ENCODE measurements at places on chromosomes 7 and 10.
A peak's percentile ranks its signal among the peaks of the same experiment; 100 is the strongest.

DNA sequence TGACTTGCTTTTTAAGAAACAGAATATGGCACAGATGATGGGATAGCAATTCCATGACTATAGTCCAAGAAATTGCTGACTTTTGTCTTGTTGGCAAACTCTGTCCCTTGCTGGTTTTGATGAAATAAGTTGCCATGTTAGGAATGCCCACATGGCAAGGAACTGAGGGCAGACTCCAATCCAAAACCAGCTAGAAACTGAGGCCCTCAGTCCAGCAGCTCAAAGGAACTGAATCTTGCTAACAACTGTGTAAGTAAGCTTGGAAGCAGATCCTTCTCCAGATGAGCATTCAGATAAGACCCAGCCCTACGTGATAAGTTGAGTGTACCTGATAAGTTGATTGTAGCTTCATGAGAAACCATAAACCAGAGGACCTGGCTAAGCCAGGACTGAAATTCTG lies 64.3 kb upstream of the BMPER start:
- DNase-seq, result no peak

GRCh38 chr7:16791905-16792698 lies 12.7 kb downstream of the AGR2 start:
- no peak for DNase-seq

DNA sequence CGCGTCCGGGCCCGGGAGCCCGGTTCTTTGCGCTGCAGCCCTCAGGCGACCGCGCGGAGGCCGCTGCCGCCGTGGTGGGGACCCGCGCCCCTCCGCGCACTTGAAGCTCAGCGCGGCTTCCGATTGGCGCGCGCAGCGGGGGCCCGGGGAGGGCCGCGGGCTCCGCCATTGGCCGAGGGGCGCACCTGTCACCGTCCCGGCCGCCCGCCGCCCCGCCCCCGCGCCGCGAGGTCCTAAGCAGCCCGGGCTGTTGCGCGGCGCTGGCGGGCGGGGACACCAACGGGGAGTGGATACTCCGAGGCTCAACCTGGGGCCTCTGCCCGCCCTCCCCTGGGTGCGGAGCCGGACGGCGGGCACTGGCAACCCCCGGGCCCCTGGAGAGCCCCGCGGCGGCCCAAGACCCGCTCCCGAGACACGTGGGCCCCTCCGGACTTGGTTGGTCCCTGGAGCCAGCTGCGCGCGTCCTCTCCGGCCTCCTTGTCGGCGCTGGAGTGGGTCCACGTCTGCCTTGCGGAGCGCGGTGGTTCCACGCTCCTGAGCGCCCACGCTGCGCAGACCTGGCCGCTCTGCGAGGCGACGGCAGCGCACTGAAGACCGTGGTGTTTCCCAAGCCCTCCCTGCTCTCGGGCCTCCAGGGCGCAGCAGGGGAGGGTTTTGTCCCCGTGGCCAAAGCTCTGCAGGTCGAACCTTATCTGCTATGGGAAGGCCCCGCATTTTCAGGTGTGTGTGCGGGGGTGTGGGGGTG lies at the start of gene MNX1:
Gene MNX1 (minus strand): TSS at position 76 of the 745 bp plus-strand sequence. CDS start 313 bp downstream, outside the sequence.
- DNase-seq, result peak; percentile 83

DNA sequence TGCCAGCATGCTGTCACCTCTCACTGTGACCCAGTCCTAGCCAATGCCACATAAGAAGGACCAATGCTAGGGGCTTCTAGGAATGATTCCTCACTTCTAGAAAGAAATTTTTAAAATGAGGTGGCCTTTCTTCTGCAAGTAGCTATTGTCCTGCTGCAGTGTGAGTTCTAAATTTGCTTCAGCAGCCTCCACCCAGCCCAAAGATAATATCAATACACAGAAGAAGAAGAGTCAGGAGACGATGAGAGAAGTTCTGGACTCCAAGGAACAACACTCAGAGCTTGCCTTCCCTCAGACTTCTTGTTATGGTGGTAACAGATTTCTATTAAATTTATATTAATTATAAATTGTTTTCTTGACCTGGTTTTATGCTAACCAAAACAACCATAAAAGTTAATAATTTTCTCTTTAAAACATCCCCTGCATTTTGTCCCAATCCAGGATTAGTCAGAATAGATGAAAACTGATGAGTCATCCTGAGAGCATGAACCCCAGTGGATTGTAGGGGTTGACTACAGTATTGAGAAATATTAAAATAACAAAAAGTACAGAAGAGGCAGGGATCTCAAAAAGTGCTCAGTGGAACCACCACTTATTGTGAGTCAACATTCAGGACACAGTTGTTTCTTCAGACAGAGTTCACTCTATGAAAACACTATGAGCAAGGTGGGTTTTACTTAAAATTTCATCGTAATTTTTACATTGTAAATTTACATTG lies 29.6 kb upstream of the AKR1C2 start:
- DNase-seq, result peak; percentile 87

DNA sequence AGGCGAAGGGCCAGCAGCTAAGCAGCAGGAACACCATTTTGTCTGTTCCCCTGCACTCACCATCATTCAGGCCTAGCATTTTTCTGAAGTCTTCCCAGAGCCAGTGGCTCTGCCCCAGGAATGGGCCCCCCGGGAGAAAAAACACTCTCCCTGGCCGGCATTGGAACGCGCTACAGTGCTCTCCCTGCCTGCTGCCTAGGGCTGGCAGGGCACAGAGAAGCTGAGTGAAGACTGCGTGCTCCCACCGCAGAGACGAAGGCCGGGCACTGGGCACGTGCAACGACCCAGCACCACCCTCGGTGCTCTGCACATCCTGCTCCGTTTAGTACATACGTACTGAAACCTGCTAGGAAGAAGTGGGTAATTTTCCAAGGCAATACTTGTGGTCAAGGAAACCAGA lies 34.4 kb downstream of the HSPA12A start:
- no peak for DNase-seq

- DNase-seq, result no peak
Measured at GRCh38 chr7:81662531-81662930, 107.3 kb downstream of the HGF start.

GRCh38 chr10:84608126-84608525 lies 279.7 kb downstream of the CCSER2 start:
- DNase-seq, result no peak

DNA sequence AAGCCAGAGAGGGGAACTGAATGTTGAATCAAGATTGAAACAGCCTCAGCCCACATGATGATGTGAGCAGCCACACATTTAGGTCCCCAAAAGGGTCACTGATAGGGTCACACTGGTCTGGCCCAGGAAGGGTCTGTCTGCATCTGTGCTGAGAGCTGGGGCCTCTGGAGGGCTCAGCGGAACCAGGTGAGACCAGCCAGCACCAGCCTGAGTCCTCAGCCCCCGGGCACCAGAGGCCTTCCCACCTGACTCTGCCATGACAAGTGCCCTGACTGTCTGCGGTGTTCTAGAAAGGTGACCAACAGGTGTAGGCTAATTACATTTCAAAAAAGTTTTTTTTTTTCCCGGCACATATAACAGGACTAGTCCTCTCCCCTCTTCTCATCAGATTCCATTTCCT lies 76.2 kb downstream of the WDR11 start:
- DNase-seq, result no peak

GRCh38 chr10:50275650-50276235 lies 24.4 kb upstream of the ASAH2 start:
- DNase-seq, result peak; percentile 17

DNA sequence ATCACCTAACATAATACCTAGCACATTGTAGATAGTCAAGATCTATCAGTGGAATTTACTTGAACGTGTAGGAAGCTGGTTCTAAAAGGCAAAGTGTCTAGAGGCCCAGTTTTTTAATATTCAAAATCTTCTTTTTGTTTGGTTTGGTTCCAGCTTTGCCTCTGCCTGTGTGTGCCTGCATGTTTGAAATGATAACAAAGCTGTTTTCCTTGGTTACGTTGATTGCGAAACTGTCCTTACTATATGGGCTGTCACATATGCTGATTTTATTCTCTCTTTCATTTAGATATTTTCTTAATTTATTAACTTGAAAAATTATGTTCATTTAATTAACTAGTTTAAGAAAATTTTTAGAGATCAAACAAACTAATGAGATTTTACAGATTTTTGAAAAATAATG lies 237.3 kb downstream of the SEMA3A start:
- no peak for DNase-seq

DNA sequence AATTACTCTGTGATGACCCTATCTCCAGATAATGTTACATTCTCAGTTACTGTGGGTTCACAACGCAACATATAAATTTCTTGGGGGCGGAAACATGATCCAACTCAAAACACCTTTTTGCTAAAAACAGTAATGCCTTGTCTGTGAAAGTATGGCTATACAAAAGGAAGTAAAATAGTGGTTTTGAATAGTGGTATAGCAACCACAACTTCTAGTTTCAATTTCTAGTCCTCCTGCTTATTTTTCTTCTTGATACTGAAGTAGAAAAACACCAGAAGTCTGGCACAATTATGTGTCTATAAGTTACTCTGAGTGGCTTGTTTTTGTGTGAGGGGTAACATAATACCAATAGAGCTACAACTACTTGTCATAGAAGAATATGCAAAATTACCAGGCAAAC lies 21.5 kb upstream of the ZNF800 start:
- DNase-seq, result no peak

DNA sequence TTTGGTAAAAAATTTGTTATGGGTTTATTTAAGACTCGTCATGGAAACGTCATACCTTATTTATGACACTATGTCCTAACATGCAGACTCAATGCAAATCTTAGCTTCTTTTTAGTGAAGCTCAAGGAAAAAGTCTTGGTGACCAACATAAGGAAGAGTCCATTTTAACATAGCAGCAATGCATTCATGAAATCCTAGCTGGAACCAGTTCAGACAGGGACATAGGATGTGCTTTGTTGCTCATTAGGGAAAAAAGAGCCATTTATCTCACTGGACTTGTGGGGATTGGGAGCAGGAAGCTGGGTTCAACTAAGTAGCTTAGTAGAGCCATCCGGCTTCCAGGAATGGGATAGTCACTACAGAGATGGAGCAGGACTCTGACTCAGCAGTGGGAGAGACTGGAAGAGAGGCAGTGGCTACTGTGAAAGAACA lies 100.7 kb upstream of the DKK1 start:
- peak; percentile 22 for DNase-seq

DNA sequence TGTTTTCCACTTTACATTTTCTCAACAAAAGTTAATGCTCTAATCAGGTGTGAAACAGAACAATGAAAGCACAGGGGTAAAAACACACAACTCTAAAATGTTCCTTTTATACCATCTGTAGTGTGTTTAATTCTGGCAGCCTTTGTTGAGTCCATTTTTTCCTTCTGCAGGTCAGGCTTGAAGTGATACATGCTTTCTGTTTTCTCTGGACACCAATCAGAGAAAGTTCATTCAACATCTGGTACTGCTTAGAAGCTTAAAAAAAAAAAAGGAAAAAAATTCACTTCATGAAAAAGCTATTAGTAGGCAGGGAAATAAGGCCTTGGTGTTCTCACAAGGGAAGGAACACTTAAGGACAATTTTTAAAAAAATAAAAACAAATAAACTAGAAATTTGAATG lies 231.3 kb upstream of the RHOBTB1 start:
- DNase-seq, result no peak

DNA sequence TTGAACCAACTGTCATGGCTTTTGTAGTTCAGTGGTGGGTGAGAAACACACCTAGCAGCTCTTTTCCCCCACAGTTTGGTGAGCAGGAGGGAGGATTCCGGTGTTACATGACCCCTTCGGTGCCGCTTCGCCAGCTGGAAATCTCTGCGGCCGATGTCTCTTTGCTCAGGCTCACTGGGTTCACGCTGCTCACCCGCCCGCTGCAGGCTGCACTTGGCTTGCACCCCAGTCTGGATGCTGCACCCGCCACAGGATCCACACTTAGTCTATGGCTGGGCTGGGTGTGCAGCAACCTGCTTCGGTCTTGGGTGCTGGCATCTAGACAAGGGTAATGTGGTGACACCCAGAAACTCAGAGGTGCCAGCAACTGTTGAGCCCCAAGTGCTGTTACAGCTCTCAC lies 191.8 kb downstream of the PON1 start:
- DNase-seq, result no peak

DNA sequence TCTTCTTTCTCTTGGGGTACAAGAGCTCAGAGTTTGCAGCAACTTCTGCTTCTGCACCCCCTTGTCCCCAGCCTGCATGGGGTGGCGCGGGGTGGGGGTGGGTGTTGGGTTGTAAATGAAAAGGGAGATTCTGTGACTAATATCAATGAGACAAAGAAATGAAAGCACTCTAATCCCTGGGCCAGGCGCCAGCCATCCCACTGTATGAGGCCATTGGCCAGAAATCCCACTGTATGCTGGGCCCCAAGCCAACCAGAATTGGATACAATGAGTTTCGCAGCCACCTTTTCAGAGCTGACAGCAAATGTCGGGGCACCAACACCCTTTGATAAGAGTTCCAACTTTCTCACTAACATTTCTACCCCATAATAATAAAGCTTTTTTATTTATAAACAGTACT lies 10.9 kb upstream of the PTN start:
- DNase-seq, result no peak

GRCh38 chr10:114970515-114970914 lies 32.5 kb downstream of the TRUB1 start:
- no peak for DNase-seq

DNA sequence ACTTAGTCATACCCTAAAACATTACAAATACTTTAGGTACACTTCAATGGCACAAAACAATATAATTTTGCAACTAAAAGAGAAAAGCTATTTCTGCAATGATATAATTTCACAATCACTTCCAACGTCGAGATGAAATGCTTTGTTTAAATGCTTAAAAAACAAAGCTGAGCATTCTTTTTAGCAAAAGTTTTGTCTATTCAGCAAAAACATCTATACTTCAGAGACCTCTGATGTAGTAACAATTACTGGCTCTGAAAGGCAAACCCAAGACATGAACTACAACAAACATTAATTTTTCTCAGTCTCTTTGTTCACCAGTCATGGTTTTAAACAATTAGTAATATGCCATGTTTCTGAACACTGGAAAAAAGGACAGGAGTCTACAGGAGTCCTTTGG lies 16.4 kb downstream of the OAT start:
- DNase-seq, result no peak

GRCh38 chr10:71211775-71212317 lies 524 bp upstream of the UNC5B start:
- no peak for DNase-seq

- no peak for DNase-seq
Measured at GRCh38 chr7:104327938-104328295, 486 bp upstream of the LHFPL3 start.

GRCh38 chr10:106780632-106781031 lies 383.9 kb downstream of the SORCS1 start:
- DNase-seq, result no peak

GRCh38 chr7:143234533-143234875 lies 12.7 kb downstream of the TAS2R40 start:
- no peak for DNase-seq

- no peak for DNase-seq
Measured at GRCh38 chr7:133313575-133313974, 60.7 kb downstream of the EXOC4 start.

- DNase-seq, result no peak
Measured at GRCh38 chr7:99460651-99461050, 5.3 kb downstream of the ATP5MF start.

DNA sequence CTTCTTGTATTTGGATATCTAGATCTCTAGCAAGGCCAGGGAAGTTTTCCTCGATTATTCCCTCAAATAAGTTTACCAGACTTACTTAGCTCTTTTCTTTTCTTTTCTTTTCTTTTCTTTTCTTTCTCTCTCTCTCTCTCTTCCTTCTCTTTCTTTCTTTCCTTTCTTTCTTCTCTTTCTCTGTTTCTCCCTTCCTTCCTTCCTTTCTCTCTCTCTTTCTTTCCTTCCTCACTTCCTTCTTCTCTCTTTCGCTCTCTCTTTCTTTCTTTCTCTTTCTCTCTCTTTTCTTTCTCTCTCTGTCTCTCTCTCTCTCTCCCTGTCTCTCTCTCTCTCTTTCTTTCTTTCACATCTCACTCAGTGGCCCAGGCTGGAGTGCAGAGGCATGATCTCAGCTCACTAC lies 37.0 kb downstream of the UPP1 start:
- DNase-seq, result no peak

GRCh38 chr7:44195889-44196288 lies 4.9 kb upstream of the YKT6 start:
- no peak for DNase-seq
